Fibroblast of skin of right biceps (primary cell): ENCODE measurements at places on chromosomes 4 and X.
A peak's percentile ranks its signal among the peaks of the same experiment; 100 is the strongest.

DNA sequence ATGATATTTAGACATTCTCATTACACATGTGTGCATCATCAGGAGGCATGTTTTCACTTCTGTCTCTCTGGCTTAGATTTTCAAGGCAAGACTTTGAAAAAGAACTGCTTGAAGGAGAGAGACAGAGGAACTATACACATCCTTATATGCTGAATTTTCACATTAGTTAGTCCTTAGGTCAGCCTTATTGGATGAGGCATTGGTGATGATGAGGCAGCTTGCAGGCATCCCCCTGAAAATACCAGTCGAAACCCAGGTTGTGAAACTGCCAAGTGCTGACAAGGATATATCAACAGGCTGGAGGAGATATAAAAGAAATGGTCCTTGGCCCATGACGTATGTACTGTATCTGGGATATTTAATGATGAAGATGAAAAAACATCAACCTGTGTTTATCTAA lies 297.2 kb upstream of the AADAT start:
- peak; percentile 96 for DNase-seq

GRCh38 chr4:87410157-87410556 lies 12.2 kb upstream of the NUDT9 start:
- no peak for DNase-seq

DNA sequence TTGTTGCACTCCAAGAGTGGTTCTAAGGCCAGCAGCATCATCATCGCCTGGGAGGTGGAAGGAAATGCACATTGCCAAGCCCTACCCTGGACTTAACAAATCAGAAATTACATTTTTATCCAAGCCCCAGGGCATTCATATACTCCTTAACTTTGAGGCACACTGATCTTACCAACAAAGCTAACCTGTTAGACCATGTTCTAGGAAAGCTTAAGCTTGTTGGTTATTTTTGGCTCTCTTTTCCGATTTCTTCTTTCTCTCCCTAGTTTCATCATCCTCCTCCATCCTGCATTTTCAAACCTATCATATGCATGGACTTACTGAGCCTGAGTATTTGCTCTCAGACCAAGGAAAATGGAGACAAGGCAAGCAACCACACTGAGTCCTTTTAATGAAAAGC lies 133.4 kb downstream of the OPHN1 start:
- DNase-seq: peak; percentile 0

GRCh38 chr4:124768596-124769365 lies 56.2 kb upstream of the ANKRD50 start:
- DNase-seq: no peak

- peak; percentile 30 for DNase-seq
Measured at GRCh38 chr4:109978704-109979454, 66.2 kb downstream of the EGF start.

DNA sequence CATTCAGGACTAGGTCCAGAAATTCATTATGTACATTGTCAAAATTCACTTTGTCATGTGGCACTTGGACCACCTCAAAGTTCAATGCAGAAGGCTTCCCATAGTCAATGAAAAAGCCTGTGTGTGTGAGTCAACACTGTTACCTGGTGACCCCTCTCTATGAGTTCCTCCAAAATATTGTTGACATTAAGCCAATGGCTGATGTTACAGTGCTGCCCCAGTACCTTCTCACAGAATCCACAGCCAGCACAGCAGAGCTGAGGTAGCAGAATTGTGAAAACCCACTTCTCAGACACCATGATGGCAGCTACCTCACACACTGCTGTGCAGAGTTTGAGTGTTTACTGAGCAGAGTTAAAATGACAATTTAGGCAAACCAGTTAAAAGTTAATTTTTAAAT lies 22.4 kb upstream of the UGT2B4 start:
- DNase-seq: no peak

DNA sequence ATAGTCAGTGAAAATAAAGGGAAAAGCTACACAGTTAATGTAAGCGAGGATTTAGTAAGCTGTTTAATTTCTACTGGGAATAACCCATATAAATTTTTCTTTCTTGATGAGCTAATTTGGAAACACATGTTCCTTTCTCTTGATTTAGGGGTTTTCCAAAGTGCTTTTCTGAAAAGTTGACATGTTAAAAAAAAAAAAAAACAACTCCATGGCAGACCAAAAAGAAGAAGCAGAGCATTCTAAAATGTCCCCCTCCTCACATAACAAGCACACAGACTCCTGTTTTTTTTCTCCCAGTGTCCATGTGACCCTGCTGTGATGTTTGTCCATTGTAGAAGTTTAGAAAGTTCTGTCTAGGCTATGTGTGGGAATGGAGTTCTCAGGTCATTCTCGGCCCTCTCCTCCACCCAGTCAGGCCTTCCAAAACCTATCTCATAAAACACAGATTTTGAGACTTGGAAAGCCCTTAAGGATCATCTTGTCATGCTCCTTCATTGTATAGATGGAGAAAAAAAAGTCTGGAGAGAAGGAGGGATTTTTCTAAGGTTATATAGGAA lies 792 bp downstream of the CLIC2 start:
- no peak for DNase-seq

DNA sequence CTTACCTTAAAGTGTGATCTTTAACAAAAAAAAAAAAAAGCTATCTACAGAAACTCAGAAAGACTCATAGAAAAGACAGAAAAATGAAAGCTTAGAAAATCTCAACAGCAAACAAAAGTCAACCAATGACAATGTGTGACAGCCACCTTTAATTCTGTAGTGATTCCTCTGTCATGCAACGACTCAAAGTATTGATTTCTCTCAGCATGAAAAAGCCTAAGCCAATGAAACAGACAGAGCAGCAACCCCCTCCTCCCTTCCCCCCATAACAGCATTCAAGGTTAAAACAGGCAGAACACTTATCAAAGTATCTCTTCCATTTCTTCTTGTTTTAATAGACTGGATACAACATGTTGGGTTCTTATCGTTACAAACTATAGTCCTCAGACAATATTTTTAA lies 112.5 kb downstream of the MAB21L2 start:
- DNase-seq: no peak

DNA sequence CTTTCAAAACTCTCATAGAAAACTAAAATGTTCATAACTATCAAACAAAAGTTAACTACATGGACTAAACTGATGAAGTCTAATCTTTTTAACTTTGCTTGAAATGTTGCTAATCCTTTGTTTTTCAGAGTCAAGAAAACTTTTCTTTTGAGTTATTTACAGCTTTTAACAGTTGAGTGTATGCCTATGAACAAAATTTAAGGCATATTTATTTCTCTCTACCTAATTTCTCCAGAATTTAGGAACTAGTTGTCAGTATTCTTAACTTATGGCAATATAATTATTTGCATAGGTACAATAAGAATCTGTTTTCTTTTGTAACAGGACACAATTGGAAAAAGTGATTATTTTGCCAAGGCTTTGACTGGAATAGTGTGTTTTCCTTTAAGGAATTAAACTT lies 23.8 kb downstream of the TENM3 start:
- DNase-seq: no peak

GRCh38 chr4:139083956-139084803 lies 68.6 kb downstream of the NOCT start:
- peak; percentile 95 for DNase-seq

- no peak for DNase-seq
Measured at GRCh38 chr4:190017357-190018200, 9.5 kb downstream of the FRG2 start.

- no peak for DNase-seq
Measured at GRCh38 chr4:113040793-113041192, 8.7 kb upstream of the ANK2 start.
